Stimulated activated CD4-positive, alpha-beta T cell treated with anti-CD3 and anti-CD28 coated beads, Interleukin-2, amount 100 ng/mL, for 24 hours (primary cell): ENCODE measurements at places on chromosomes 11 and 22.
A peak's percentile ranks its signal among the peaks of the same experiment; 100 is the strongest.

DNA sequence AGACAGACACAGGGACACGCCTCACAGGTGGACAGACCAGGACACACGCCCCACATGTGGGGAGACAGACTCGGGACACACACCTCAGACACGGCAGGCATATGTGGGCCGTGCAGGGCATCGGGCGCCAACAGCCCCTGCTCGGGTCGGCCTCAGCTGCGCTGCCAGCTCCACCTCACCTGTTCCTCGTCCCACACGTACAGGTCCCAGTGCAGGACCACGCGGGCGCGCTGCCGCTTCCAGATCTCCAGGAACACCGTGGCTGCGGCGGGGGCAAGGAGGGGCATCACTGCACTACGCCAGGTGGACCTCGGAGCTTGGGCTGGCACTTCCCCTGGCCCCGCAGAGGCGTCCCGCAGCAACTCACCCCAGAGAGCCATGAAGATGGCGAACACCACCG, 12.4 kb downstream of the ANO9 start:
- no peak for DNase-seq

GRCh38 chr11:75536786-75537641, 11.3 kb upstream of the GDPD5 start:
- DNase-seq, result peak; percentile 37

DNA sequence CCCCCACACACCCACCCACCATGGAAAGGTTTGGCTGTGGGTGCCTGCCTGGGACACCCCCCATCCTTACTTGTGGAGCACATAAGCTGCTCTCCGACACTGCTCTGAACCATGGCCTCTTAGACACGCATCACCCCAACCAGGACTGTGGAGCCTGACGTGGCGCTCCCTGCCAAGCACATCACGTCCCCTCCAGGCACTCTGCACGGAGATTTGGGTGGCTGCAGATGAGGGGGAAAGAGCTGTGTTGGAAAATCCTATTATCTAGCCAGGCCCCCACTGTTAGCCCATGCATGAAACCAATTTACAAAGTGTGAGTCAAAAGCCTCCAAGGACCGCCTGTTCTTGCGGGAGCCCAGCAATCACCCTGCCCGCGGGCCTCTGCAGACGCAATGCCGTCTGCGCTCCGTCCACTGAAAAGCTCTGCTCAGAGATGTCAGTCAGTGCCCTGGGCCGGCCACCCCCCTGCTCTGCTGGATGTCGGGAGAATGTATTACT, 163.4 kb upstream of the NECTIN1 start:
- DNase-seq, result no peak

- no peak for DNase-seq
Observed at GRCh38 chr22:42365942-42366695, 66.1 kb downstream of the NFAM1 start.
